Activated naive CD8-positive, alpha-beta T cell treated with anti-CD3 and anti-CD28 coated beads for 36 hours (primary cell): ENCODE measurements at places on chromosomes 6 and 20. TPM values are rescaled to one million over a fixed set of nuclear protein-coding genes. Genes with fewer than 3 reads are reported as not detected.

DNA sequence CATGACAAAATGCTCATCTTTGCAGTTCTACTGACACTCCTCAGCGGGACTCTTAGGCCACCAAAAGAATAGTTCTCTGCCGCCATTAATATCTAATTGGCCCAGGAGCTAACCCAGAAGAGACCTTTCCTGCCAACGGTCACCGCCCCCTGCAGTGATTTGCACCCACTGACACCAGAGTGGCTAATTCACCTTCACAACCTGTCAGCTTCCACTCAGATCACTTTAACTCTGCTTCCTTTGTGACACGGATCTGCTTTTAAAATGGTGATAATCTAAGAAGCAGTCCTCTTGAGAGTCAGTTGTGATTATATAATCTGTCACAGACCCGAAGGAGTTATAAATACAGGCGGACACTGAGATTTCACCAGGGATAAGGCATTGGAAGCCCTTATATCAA lies 172.8 kb downstream of the FRK start:
- DNase-seq = no peak

DNA sequence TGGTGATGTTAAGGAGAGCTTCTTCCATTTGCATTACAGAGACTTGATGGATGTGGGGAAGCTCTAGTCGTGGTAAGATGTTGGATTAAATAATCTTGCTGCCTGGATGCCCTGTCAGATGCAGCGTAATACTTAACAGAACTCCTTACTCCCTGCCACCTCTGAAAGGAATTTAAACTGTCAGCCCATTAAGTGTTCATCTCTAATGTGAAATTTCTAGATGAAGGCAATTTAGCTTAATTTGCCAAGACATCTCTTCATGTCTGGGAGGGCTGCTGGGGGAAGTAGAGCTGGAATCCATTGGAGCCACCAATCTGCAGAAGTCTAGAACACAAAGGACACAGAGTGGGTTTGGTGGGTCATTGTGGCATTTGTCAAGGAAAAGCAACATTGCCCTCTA lies 64.4 kb downstream of the SOBP start:
- no peak for DNase-seq

- peak; percentile 63 for DNase-seq
These were observed 5.0 kb downstream of the BRD2 start for GRCh38 chr6:32973144-32974015.

RMND1 gene
- total RNA-seq = 25.9 TPM

DNA sequence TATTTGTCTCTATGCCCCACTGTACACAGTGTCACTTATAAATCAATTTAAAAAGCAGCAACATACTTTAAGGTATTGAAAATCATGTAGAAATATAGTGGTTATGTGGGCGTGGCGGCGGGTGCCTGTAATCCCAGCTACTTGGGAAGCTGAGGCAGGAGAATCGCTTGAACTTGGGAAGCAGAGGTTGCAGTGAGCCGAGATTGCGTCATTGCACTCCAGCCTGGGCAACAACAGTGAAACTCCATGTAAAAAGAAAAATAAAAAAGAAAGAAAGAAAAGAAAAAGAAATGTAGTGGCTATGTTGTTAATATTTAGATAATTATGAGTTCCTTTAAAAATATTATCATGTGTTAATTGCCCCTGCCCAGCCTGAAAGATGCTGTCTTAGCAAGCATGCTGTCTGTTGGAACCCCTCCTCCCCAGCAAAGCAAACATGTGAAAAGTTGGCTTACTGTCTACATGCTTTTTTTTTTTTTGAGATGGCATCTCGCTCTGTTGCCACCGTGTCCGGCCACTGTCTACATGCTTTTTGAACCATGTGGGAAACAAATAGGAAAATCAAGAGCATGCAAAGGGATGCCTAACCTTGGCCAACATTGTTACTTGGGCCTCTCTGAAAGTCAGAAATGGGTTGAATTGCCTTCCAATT lies 151.4 kb upstream of the TSHZ2 start:
- no peak for DNase-seq

- DNase-seq = no peak
These were observed 241.6 kb upstream of the SUPT3H start for GRCh38 chr6:45619211-45619760.
